A673 (cell line): ENCODE measurements at places on chromosomes 3 and 15. TPM values are rescaled to one million over a fixed set of nuclear protein-coding genes. Genes with fewer than 3 reads are reported as not detected.

Gene RTP1
- not detected in 2 replicates for total RNA-seq

Gene GOLGA8A
- 55.0 and 65.6 TPM in 2 replicates for total RNA-seq

Gene ENTPD3
- total RNA-seq = 0.54 and 1.3 TPM in 2 replicates

Gene GOLIM4
- 12.2 and 12.3 TPM in 2 replicates for total RNA-seq

Gene GABRA5
- not detected in 2 replicates for total RNA-seq

Gene TRPC1
- total RNA-seq = 0.88 and 1.3 TPM in 2 replicates

Gene ARHGAP11A
- total RNA-seq = 167 and 173 TPM in 2 replicates

Gene DAPK2
- total RNA-seq = 15.7 and 19.2 TPM in 2 replicates

DNA sequence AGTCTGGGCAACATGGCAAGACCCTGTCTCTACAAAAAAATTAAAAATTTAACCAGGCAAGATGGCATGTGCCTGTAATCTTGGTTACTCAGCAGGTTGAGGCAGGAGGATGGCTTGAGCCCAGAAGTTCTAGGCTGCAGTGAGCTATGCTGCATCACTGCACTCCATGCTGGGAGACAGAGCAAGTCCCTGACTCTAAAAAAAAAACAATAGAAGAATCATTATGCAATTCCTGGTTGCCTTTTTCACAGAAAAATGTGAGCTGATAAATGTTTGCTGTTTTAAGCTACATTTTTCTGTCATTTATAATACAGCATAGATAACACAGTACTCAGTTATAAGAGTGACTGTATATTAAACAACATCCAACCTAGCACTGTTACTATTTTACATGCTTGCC lies 148.8 kb downstream of the SCAPER start:
- no peak for DNase-seq

DNA sequence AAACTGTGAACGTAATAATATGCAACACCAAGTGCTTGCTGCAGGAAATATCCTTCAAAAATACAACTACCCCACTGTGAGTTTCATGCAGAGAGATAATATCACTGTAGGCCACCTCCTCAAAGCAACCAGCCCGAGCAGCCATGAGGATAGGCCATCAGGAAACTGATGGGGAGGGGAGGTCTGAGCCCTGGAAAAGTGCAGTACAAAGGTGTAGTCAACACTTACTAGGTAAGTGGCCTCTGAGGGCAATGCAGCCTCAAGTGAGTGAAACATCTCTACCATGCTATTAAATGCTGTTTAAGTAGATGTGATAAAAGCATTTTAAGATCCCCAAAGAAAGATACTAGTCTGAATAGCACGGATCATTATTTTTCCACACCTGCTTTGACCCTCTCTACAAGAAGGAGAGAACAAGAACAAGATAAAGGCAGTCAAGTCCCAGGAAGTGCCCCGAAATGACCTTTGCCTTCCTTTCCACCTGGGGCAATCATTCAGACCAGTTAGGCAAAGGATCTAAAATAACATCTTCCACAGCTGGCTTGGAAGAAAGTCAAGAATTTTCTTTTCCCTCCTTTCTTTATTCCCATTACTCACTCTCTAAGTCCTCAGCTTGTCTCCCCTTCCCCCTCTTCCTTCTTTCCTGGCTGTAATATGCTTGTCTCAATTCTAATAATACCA lies 62.8 kb downstream of the FMN1 start:
- peak; percentile 4 for DNase-seq

DNA sequence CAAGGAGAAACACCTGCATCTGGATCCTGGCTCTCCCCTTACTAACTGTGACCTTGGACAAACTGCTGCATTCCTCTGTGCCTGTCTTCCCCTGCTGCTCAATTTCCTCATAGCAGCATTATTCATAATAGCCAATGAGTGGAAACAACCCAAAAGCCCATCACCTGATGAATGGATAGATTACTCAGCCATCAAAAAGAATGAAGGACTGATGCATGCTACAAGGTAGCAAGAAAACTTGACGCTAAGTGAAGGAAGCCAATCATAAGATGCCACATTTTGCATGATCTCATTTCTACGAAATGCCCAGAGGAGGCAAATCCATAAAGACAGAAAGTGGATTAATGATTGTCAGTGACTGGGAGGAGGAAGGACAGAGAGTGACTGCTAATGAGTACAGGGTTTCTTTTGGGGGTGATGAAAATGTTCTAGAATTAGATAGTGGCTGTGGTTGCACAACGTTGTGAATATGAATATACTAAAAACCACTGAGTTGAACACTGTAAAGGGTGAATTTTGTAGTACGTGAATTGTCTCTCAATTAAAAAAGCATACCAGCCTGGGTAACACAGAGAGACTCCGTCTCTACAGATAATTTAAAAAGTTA lies 11.2 kb downstream of the IGDCC4 start:
- no peak for DNase-seq

DNA sequence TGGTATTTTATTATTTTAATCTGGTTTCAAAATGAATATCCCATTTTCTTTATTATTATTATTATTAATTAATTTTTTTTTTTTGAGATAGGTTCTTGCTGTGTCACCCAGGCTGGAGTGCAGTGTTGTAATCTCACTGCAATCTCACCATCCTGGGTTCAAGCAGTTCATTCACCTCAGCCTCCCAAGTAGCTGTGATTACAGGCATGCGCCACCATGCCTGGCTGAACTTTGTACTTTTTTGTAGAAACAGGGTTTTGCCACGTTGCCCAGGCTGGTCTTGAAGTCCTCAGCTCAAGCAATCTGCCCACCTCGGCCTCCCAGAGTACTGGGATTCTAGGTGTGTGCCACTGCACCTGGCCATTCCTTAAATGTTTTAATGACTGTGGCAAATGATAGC lies 28.6 kb downstream of the DAG1 start:
- DNase-seq = no peak

- peak; percentile 62 for DNase-seq
Observed at GRCh38 chr3:185210621-185211142, 43.2 kb downstream of the EHHADH start.

- DNase-seq = no peak
Observed at GRCh38 chr15:32718821-32719716, 1.3 kb downstream of the GREM1 start.

- DNase-seq = no peak
Observed at GRCh38 chr15:55007561-55007960, 189.2 kb downstream of the RSL24D1 start.
